ENCODE measurements at places on chromosomes 7 and 10.

DNA sequence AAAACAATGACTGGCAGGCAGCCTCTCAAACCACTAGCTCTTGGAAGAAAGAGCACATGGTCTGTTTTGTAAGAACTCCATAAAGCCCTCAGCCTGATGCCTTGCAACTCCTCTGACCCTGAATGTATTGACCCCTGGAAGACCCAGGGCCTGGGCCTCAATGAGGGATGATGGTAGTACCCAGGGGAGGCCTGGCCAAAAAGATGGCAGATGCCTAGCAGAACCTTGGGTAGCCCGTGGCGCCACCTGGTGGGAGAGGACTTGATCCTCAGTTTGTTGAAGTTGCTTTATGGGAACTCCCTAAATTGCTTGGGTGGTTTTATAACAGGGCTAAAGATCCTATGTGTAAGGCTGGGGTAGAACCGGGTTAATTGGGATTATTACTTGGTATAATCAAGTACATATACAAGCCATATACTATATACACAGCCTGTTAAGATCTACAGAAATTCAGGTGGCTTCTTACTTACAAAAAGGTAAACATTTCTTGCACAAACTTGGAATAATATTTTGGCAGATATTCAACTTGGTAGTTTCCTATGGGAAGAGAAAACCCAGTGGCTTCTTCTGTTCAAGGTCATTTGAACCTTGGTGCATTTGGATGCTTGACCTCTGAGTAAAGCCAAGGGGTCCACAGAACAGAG, 95.8 kb upstream of the CACUL1 start:
- DNase-seq = peak; percentile 55

GRCh38 chr10:123897146-123897545, 5.5 kb upstream of the CPXM2 start:
- DNase-seq = no peak

DNA sequence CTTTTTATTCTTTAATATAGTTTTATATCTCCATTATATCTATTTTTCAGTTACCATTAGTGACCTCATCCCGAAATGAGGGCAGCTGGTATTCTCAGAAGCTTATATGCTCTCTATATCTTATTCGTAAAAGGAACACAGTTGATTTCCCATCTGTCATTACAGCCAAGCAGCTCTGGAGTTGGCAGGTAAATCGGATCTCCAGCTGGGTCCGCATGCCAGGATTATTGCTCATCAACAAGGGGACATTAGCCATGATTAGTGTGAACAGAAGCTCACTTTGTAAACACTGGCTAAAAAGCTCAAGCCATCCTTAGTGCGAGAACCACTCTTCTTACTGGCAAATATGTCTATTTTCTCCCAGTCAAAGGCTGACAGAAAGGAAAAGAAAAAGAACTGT, 180.3 kb downstream of the NPSR1 start:
- DNase-seq = no peak

DNA sequence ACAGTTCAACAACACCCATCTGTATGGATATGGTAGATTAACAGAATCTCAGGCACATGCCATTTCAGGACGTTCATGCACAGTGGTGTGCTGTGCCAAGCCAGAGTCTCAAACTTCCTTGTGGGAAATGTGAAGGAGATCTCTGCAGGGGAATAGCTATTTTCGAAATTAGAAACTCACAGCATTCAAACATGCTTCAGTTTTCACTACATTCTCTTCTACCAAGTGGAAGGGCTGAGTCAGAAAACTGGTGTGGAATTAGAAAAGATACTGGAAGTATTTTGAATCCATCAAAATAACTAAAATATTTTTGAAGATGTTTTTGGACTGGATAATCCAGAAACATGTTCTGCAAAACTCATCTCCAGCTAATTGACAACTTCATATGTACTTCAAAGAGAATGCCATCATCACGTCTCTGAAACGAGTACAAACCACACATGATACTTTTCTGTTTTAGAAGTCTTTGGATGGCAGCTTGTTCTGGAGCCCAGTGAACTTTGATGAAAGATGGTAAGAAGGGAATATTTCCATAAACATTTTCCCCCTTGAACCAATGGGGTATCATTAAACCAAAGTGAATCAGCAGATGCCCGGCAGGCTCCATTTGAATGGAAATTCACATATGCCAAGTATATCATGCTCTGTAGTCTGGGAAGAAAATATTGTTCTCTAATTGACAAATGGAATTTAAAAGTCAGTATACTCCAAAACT, 616.3 kb upstream of the IGFBP3 start:
- DNase-seq = no peak

DNA sequence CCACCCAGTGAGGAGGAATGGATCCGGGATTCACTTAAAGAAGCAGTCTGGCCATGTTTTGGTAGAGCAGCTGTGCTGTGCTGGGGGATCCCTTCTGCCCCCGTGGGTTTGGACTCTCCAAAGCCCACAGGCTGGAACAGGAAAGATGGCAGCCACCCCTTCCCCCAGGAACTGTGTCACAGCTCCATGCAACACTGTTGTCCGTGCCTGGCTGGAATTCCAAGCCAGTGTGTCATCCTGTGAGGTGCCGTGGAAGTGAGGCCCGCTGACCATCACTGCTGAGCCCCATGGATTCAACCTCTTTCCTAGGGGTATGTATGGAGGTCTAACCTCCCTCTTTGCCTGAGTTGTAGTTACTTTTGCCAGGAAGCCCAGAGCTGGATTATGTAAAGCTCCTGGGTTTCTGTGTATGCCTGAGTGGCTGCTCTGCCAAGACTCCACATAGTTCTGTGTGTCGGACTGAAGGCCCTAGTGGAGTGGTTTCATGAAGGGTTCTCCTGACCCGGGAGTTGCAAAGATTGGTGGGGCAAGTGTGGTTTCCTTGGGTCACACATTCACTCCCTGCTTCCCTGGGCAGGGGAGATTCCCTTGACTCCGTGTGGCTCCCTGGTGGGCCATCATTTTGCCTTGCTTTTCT, 35.1 kb upstream of the PCGF5 start:
- peak; percentile 92 for DNase-seq

GRCh38 chr10:130438861-130439260, 302.7 kb downstream of the GLRX3 start:
- no peak for DNase-seq

- DNase-seq = peak; percentile 37
Measured at GRCh38 chr7:13846386-13846785, 143.1 kb downstream of the ETV1 start.

- no peak for DNase-seq
Measured at GRCh38 chr10:88693392-88694020, 12.5 kb upstream of the LIPK start.

DNA sequence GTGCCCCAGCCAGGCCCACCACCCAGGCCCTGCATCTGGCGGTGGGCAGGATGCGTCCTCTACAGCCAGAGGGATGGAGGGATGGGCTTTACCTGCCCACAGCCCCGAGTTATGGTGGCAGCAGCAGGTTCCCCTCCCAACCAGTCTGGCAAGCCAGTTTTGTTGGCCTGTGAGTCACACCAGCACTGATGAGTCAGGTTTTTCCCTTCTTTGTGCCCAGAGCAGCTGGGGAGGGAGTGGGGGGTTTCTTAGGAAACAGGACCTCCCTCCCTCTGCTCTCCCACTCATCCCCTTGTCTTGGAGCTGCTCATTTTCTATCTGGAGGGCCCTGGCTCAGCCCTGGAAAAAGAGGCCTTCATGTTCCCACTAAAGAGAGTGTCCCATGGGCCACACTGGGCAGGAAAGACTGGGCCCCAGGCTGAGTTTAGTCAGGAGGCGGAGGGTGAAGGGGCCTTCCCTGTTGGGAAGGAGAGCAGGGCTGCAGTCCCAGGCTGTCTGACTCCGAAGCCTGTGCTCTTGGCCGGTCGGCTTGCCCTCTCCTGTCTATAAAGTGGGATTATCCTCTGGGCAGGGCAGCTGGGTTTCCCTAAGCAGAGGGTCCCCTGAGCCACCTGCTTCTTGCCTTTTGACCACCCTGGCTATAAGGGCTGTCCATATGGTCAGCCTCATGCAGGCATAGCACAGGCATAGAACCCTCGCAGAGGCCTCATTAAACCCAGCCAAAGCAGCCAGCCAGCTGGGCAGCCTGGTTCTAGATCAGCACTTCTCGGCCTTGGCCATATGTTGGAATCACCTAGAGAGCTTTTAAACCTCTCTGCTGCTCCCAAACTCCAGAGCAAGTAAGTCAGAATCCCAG, 30.2 kb upstream of the ANKRD2 start:
- DNase-seq = peak; percentile 92

DNA sequence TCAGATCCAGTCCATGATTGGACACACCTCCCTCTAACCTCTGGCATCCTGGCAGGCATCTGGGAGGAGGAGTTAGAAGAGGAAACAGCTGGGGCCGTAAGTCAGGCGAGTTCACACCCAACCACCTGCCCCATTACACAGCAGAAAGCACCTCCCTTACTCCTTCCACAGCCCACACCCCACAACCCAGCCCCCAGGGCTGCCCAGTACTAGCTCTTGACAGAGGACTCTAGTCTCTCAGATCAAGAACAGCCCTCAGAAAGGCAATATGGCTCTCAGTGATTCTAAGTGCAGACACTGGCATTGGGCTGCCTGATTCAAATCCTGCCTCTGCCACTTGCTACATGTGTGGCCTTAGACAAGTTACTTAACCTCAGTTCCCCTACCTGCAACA, 34.1 kb downstream of the KCNMA1 start:
- peak; percentile 39 for DNase-seq

DNA sequence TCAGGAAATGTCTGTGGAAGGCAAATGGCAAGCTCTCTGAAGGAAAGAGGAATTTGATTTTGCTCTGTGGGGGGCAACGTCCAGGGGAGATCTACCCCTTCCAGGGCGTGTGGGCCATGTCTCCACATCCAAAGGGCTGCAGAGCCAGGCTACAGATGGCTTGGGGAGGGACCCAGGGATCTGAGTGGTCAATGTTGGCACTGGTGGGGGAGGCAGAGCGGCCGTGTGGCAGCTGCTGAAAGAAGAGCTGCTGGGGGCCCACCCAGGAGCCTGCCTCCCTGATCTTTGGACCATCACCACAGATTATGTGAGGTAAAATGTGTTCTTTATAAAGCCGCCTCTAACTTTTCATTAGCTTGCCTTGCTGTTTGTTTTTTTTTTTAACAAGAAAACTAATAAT, 144.1 kb downstream of the HERPUD2 start:
- no peak for DNase-seq

DNA sequence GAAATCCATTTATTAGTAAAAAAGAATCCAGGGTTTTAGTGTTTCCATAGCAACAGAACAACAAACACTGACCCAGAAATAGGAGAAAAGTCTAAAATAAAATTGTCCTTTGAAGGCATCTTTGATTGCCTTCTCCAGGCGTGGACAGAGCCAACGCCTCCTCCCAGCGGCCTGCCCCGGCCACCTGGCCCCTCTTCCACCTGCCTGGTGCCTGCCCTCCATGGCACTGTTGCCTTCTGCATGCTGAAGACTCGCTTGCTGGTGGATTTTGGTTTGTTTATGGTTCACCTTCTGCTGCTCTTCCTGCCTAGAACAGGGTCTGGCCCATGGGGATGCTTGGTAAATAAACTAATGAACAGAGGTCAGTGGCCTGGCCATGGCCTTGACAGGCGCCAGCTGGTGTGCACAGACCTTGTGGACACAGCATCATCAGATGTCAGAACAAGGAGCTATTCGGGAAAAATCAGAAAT, 107.4 kb downstream of the DYNC2I1 start:
- no peak for DNase-seq

GRCh38 chr10:24153537-24153936, 55.4 kb upstream of the KIAA1217 start:
- DNase-seq = no peak

DNA sequence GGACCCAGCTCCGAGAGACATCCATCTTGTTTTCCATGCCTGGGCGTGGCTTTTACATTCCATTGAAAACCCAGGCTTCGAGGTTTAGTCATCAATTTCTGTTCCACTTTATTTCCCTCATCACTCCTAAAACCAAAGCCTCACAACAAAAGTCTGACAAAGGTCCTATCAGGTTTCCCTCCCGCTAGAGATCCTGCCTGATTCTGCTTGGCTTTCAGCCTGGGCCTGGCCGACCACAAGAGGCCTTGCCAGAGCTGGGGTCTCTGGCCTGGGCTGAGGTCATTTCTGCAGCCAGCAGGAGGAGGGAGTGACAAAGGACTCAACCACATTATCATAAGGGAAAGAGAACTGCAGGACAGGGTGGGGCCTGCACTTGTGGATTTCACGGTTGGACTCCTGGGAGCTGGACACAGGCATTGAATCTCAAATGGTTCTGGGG, 167.0 kb downstream of the FANK1 start:
- DNase-seq = peak; percentile 86

DNA sequence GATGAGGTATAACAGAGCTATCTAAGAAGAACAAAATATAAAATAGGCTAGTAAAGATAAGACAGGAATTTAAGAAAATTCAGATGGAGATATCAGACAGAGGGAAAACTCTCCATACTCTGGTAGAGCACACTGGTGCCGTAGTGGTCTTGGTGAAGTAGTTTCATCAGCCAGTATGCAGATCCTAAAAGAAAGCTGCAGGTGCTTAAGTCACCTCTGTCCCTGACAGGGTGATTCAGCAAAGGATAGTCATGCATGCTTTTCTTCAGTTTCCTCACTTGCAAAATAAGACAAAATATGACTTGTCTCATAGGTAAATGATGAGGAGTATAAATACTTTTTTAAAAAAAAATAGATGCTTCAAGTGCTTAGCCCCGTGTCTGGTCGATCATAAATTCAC, 794.9 kb downstream of the TNS3 start:
- no peak for DNase-seq

DNA sequence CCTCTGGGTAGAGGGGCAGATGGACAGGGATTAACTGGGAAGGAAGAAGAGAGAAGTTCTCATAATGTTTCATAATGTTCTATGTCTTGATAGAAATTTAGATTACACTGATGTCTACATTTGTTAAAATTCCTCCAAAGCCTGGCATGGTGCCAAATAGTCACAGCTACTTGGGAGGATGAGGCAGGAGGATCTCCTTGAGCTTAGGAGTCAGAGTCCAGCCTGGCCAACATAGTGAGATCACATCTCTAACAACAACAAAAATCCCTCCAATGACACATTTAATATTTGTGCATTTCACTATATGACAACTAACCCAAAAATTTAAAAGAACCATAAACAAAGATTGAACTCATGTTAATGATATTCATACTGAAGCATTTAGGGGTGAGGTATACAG, 33.0 kb upstream of the PPP1R3C start:
- peak; percentile 82 for DNase-seq

- DNase-seq = peak; percentile 23
Measured at GRCh38 chr10:30625080-30625479, 4.5 kb downstream of the LYZL2 start.

GRCh38 chr7:155653803-155654202, 9.3 kb downstream of the RBM33 start:
- DNase-seq = peak; percentile 26
